ENCODE measurements at places on chromosomes 11 and 22.
A peak's percentile ranks its signal among the peaks of the same experiment; 100 is the strongest.

DNA sequence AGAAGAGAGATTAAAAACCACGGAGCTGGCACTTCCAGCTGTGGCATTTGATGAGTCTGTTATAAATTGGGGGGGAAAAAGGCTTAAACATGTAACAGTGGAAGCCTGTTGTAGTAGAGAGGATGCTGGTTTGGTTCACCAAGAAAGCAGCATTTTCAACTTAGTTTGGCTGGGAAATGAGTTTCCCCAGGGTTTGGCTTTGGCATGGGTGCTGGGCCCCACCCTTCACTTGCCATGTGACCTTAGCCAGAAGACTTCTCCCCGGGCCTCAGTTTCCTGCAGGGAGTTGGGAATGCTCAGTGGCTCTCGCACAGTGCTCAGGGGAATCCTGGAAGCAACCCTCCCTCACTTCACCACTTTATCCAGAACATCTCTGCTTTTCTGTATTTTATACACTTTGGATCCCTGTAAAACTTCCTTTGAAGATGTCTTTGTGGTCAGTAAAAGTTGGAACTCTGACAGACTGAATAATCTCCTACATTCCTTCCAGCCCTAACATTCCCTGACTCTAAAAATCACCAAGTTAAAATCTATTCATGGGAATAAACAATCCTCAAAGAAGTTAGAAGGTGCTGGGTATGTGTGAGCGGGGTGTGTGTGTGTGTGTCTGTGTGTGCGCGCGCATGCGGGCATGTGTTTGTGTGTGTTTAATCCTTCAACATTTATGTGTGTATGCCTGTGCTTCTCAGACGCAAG, 166.0 kb downstream of the TENM4 start:
- no peak for DNase-seq

DNA sequence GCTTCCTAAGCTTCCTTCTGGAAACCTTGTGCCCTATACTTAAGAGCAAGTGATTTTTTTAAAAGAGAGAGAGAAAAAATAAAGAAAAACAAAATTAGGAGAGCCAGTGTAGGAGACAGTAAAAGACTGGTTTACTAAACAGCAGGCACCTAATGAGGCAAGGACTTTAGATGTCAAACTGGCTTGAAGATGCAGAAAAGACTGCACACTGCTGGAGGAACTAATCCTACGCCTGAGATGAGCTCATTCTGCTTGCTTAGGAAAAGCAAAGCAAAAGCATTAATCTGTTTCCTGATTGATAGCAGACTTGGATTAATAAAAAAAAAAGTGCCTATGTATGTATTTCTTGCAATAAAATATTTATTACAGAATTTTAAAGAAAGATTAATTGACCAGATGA, 113.6 kb upstream of the SEZ6L start:
- DNase-seq = no peak

GRCh38 chr22:37310815-37311595, 28.7 kb downstream of the CYTH4 start:
- peak; percentile 84 for DNase-seq

GRCh38 chr11:106447631-106448191, 370.2 kb downstream of the AASDHPPT start:
- no peak for DNase-seq

DNA sequence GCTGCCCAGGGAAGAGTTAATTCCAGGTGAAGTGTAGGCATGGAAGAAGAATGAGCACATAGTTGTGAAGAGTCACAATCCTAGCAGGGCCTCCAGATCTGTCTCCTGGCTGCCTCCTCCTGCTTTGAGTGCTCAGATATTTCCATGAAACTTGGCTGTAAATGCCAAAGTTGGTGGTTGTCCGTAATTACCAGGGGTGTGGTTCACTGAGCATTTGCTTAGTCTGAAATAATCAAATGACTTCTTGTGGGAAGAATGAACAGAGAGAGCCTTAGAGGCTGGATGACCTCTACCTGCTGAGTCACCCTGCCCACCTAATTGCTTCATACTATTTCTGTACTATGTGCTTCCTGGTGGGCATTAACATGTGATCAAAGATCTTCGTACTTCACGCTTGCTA, 50.9 kb downstream of the APIP start:
- DNase-seq = no peak

GRCh38 chr11:125949271-125950177, 3.7 kb downstream of the VSIG10L2 start:
- DNase-seq = no peak

DNA sequence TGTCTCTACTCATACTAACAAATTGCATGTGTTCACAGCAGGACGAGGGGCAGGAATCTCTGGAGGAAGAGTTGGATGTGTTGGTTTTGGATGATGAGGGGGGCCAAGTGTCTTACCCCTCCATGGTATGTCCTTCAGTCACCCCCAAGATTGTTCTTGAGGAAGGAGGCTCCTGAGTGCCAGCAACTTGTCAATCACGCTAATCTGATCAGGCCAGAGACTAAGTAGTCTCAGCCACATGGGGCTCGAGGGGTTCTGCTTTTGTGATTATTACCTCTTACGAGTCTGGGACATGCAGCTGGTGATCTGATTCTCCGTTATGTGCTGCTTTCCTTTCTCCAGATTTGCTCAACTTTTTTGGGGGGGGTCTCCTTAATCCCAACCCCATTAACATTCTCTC, 54.3 kb downstream of the CTNND1 start:
- DNase-seq = no peak

GRCh38 chr11:121328967-121329679, 36.6 kb downstream of the SC5D start:
- no peak for DNase-seq

- DNase-seq = no peak
Measured at GRCh38 chr11:133842730-133843129, 2.6 kb downstream of the SPATA19 start.

DNA sequence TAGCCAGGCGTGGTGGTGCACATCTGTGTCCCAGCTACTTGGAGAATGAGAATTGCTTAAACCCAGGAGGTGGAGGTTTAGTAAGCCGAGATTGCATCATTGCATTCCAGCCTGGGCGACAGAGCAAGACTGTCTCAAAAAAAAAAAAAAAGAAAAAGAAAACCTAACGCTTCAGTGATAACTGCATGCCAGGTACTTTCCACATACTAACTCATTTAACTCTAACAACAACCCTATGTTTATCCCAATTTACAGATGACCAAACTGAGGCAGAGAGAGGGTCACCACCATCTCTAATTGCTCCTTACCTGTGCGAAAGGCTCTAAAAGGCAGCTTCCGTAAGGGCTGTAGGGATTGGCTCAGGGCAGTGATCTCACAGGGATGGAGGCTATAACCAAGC, 11.6 kb downstream of the PISD start:
- peak; percentile 57 for DNase-seq

DNA sequence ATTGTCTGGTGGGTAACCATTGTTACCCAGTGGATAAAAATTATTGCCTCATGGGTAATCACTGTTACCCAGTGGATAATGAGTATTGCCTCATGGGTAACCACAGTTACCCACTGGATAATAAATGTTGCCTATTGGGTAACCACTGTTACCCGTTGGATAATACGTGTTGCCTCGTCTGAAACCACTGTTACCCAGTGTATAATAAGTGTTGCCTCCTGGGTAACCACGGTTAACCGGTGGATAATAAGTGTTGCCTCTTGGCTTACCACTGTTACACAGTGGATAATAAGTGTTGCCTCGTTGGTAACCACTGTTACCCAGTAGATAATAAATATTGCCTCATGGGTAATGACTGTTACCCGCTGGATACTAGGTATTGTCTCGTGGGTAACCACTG, 20.9 kb upstream of the NXPE4 start:
- DNase-seq = no peak

DNA sequence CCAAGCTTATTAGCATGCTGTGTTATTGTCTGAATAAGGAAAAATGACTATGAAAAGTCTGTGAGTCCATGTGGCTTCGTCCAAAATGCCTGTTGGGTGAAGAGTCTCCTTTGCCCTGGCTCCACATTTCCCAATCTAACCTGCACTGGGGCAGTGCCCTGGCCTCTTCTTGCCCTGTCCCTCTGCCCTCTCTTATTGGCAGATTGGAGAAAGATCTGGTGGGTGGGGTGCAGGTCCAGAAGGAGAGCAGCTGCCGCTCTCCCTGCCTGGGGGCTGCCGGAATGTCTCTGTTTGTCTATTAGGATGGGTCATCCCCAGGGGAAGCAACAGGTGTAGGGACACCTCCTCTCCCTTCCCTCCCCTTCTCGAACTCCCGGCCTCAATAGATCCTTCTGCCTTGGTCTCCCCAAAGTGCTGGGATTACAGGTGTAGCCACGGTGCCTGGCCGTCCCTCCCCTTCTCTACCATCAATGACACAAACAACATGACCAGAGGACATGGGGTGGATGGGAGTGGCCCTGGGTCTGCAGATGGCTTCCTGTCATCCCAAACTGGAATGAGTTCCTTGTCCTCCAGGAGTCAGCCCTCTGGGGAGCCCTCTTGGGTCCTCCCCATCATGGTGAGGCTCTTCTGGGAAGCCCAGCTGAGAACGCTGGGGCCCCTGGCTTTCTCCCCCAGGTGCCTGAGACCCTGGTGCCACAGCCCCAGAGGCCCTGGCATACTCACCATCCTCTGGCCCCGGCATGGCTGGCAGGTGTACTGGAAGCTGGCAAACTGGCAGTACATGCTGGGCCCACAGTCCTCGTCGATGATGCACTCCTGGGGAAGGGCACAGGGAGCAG, 40.5 kb downstream of the DKK3 start:
- no peak for DNase-seq

GRCh38 chr11:73099512-73100266, 42.4 kb downstream of the FCHSD2 start:
- DNase-seq = no peak

DNA sequence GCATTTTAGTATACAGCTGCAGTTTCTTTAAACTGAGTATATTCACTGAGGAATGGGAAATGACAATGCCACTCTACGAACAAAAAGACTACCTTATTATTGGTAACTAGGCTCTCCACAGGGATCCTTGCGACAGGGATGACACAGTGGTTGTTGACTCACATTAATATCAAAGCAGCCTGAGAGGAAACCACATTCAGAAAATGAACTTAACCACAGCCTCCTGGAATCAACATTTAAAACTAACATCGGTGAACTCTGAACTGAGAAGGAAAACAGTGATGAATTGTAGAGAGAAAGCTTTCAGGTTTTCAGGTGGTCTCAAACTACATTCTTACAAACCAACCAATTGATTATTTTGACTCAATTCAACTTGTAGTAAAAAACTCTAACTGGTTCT, 90.3 kb upstream of the MTMR2 start:
- peak; percentile 13 for DNase-seq

DNA sequence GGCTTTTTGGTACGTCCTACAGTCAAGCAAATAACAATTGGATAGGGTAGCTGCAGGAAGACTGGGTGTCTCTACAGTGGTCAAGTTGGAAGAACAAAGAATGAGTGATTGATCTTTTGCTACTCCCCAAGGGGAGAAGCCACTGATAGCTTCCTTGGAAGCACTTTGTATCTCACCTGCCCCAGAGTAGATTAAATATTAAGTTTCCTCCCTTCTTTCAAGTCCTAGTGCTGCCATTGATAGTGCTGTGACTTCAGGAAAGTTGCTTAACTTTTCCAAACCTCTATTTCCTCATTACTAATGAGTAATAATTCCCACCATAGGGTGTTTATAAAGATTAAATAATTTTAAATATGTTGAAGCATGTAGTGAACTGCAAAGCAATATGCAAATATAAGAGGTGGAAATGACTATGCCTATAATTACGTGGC, 35.6 kb upstream of the EHF start:
- DNase-seq = no peak

GRCh38 chr11:114128399-114128798, 68.9 kb downstream of the ZBTB16 start:
- DNase-seq = no peak

DNA sequence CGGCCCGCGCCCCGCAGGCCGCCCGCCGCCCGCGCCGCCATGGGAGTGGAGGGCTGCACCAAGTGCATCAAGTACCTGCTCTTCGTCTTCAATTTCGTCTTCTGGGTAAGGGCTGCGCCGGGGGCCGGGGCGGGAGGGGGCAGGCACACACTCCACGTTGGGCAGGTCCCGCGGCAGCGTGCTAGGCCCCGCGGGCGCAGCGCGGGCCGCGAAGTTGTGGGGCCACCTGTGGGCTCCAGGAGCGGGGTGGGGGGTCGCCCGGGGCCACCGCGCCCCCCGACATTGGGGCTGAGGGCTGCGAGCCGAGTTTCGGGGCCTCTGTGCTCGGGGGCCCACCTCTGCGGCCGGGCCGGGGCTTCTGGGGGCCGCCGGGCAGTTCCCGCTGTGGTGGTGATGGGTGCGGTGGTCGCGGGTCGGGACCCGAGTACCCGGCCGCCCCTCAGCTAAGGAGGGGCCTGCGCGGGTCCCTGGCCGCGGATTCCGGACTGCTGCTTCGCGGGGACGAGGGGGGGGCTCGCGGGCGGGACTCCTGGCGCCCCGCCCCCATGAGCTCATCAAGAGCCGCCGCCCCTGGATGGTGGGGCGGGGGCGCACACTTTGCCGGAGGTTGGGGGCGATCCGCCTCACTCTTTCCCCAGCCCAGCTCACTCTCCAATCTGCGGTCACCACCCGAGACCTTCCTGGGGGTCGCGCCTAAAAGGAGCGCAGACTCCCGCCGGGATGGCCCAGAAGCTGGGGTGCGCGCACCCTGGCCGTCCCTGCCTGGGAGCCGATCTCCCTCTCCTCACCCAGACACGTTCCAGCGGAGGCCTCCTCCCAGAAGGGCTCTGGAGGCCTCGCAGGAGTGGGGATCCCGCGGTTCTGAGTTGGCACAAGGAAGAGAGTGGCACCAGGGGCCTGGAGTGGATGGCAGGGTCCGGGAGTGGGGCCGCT, 667 bp downstream of the CD81 start:
- DNase-seq = no peak

- DNase-seq = no peak
Measured at GRCh38 chr11:95912902-95913560, 10.9 kb downstream of the MTMR2 start.

GRCh38 chr11:67082071-67082791, 25.6 kb downstream of the RHOD start:
- DNase-seq = peak; percentile 29

GRCh38 chr11:86592659-86593451, 79.6 kb downstream of the ME3 start:
- peak; percentile 47 for DNase-seq
